ENCODE measurements at places on chromosomes 11 and 22.
A peak's percentile ranks its signal among the peaks of the same experiment; 100 is the strongest.

DNA sequence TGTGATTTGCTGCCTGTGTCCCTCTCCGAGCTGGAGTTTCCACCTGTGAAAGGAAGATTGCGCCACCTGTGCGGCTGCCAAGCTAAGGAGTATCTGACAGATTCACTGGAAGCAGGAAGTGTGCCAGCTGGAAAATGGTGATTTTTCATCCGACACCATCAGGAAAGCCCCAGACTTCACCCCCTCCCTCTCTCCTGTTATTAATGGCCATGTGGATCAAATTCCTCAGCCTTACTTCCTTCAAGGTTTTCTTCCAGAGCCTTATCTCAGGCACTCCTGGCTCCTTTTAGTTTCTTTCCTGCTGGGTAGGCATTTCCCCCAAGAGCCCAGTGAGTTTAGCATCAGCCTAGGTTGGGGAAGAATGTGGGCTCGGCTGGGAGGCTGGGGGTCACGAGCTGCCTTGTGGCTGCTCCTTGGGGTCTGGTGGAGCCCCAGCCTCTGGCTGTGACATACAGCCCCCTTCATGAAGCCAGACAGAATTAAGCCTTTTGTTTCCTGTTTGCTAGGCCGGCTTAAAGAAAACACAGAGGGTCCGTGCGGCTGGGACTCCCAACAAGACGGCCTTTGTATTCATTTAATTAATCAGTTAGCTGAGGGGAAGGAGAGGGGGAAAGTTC lies 37.1 kb downstream of the PKNOX2 start:
- DNase-seq, result no peak

- no peak for DNase-seq
These were observed 43.5 kb downstream of the NELL1 start for GRCh38 chr11:20712912-20713311.

DNA sequence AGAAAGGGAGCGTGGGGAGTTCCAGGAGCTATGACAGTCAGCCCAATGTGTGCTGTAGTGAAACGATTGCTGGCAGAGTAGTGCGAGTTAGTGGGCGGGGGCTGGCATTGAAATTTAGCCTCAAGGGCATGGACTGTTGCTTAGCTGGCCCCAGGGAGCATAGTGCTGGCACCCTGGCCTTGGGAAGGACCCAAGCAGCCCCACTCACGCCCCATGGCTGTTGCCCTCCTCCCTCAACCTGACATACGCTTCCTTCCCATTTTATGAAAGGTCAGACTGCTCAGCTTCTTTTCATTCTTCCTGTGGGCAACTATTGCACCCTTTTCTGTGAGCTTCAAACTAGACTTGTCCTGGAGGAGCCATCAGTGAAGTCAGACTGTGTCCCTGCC lies 52.0 kb upstream of the SUSD2 start:
- no peak for DNase-seq

- no peak for DNase-seq
These were observed 30.6 kb downstream of the TECTA start for GRCh38 chr11:121131656-121132055.

DNA sequence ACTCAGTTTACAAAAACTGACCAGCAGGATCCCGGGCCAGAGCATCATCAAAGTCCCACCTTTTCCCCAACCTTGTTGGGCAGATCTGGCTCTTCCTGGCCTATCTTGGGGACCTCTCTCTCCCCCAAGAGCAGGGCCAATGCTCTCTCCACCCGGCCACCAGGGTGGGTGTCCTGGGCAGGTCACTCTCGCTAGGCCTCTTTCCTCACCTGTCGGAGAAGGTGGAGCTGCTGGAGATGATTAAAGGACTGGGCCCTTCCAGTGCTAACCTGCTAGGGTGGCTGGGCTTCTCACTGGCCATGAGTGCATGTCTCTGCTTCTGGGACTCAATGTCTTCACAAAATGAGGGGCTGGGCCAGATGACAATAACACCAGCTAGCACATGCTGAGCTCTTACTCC lies 2.9 kb upstream of the CAPN5 start:
- no peak for DNase-seq

DNA sequence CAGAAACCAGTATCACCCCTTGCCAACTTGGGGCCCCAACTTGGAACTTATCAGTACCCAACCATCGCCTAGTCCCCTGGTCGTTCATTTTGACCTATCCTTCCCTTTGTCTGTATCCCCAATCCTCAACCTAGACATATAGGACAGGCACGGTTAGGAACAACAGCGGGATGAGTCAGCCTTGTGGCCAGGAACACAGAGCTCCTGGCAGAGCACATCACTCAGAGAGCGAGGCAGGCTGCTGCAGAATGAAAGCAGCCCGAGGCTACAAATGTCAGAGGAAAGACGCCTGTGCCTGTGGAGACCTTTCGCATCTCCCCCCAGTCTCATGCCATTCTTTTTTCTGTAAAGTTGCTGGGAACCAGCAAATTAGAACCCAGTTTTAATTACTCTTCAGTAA lies 14.6 kb downstream of the DKK3 start:
- DNase-seq, result peak; percentile 18

- DNase-seq, result no peak
These were observed 7.2 kb downstream of the SLC22A12 start for GRCh38 chr11:64598106-64598796.

DNA sequence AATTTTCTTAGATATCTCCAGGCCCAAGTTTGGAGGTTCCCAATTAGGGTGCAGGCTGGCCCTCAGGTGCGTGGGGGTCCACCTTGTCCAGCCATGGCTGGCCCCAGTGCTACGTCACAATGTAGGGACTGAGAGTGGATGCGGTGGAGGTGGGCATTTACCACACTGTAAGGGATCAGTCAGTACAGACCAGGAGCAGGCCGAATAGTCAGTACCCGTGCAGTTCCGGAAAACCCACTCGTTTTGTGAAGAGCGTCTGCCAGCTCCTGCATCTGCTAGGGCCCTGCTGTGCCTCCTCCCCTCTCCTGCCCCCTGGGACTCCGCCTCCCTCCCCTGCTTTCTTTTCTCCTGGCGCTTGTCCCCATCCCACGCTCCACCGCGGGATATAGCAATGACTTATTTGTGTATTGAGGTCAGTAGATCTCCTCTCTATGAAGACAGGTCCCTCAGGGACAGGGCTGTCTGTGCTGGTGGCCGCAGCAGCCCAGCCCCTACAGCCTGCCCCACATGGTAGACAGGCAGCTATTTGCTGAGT lies 50.4 kb upstream of the SEPTIN5 start:
- no peak for DNase-seq

DNA sequence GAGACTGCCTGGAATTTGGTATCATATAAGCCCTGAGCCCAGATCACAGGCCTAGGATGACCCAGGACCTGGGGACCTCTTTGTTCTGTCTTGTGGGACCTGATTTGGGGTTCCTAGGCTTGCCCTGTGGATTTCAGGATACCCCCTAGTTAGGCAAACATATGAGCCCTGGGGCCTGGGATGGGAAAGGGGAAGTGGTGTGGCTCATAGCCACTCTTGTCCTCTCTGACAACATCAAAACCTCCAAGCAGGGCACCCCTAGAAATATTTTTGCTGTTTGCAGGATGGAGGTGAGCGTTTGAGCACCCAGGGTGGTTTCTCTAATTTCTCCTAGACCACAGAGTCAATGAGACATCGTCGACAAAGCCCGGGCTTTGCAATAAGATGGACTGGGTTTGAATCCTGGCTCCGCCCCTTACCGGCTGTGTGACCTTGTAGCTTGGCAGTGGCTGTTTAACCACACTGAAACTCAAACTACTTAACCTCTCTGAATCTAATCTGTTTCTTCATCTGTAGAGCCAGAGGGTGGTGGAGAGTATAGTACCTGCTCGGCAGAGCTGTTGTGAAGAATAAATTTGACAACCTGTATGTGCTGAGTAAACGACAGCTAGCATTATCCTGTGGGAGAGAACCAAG lies 5.3 kb upstream of the LRRC10B start:
- no peak for DNase-seq

DNA sequence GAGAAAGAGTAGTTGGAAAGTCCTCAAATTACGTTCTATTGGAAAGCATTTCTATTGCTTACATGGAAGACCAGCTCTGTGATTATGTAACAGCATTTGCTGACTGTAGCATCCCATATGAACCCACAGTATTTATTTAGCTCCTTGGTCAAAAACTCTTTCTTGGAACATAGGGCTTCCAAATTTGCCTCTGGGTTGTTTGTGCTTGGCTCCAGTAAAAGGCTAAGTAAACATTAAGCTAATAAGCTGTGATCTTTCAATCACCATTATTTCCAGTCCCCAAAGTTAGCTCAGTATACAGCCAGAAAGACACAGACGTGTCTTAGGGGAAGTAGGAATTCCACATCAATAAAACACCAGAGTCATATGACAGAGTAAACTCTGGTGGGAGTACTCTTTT lies 668.8 kb downstream of the DLG2 start:
- no peak for DNase-seq

GRCh38 chr22:20405931-20406685 lies 12.2 kb downstream of the ZNF74 start:
- no peak for DNase-seq

DNA sequence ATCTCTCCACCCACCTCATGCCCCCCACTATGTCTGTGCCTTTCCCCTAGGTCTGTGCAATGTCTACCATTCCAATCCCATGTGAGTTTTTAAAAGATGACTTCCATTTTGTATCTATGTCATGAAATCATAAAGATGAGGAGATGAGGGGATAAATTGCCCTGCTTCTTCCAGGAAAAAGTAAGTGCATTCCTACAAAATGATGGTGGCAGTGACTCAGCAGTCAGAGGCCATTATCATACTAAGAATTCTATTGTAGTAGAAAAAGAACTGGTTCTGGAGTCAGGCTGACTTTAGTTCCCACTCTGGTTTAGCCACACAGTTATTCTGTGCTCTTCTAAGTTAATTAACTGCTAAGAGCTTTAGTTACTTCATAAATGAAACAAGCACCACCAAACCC lies 89.6 kb upstream of the API5 start:
- DNase-seq, result no peak

DNA sequence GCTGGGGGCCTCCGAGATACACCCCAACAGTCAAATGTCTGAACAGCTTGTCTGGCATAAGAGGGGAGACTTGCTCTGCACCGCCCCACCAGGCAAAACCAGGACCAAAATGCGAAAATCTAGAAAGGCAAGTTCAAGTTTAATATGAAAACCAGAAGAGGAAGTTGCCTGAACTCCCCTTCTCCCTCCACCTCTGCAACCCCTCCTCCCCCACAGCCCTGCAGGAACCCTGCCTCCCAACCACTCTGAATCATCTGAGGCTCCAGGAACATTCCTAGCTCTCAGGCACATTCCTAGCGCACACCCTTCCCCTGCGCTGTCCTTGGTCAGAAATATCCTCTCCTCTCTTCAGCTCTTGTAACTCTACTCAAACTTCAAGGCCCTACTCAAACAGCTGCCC lies 36.7 kb downstream of the ISX start:
- no peak for DNase-seq

DNA sequence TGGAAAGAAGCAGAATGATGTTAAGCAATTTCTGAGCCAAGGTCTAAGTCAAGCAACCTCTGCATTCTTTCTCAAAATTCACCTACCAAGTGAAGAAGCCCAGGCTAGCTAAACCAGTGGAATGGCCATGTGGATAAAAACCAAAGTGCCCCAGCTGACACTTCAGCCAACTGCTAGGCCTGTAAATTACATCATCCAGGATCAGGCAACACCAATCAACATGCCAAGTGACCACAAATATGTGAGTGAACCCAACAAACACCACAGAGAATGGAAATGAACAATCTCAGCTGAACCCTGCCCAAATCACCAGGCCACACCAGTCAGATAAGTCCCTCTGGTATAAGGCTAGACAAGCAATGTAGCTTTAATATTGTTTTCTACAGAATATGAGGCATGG lies 25.1 kb upstream of the FJX1 start:
- DNase-seq, result peak; percentile 13

- no peak for DNase-seq
These were observed 46.3 kb downstream of the PIK3C2A start for GRCh38 chr11:17161515-17161914.

GRCh38 chr11:104704888-104705287 lies 193.4 kb downstream of the CASP12 start:
- DNase-seq, result no peak

- no peak for DNase-seq
These were observed 117.5 kb upstream of the ZBED5 start for GRCh38 chr11:10975287-10975721.

- no peak for DNase-seq
These were observed 28.6 kb upstream of the NCAM1 start for GRCh38 chr11:112932593-112932992.

- DNase-seq, result no peak
These were observed 152.7 kb downstream of the ADAMTS15 start for GRCh38 chr11:130601141-130601540.

DNA sequence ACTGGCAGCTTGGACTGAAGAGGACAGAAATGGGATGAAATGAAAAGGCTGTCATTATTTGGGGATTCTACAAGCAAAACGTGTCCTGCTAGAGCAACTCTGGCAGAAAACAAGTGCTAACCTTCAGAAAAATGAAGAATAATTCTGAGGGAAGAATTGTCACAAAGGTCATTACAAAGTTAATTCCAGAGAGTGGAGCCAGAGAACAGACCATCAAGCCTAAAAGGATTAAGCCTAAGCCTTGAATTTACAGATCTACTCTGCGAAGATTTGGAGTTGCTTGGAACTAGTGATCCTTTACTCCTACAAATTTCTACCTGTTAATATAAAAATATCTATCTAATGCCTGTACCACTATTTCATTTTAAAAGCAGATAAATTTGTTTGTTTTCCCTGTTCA lies 1077.3 kb upstream of the CNTN5 start:
- no peak for DNase-seq

DNA sequence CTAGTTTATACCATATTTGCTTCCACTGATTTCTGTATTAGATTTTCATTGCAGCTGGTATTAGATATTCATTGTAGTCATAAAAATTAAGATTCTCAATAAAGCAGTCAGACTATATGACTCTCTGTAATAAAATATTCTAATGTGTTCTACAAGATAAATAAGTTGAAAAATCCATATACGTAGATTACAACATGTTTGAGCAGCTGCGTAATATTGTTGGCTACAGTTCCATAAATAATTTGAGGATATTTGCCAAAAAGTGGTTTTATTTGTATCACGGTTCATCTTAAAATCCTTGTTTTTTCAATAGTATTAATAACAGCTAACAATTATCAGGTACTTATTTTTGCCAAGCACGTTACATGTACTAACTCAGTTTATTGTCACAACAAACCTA lies 668.6 kb upstream of the CCDC90B start:
- DNase-seq, result no peak

All from T1000 (cell line).